Fibroblast of skin of back (primary cell): ENCODE measurements at places on chromosomes 1 and 21.

DNA sequence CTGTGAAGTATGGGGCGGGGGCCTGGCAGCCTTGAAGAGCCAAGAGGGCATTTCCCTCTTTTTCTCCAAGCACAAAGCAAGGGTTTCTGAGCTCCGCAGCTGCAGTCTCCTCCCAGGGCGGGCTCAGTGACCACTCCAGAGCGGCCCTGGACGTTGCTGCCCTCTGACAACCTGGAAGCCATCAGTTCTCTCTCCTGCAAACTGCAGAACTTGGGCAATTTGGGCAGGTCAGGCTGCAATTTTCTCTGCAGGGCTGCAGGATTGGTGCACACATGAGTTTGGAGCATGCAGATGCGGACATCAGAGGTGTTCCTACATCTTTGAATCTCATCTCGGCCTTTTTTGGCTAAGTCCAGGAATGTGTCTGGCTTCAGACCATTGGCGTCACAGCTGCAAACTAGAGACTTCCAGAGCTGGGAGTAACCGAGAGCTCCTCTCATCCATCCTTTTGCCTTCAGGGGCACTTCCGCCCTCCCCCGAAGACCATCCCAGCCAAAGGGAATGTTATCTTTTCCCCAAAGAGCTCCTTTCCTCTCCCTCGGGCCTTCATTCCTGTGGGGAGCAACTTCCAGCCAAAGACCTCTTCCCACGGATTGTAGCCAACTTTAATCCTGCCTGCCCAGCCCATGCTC is 139.6 kb upstream of the WNT4 start:
- DNase-seq = no peak

DNA sequence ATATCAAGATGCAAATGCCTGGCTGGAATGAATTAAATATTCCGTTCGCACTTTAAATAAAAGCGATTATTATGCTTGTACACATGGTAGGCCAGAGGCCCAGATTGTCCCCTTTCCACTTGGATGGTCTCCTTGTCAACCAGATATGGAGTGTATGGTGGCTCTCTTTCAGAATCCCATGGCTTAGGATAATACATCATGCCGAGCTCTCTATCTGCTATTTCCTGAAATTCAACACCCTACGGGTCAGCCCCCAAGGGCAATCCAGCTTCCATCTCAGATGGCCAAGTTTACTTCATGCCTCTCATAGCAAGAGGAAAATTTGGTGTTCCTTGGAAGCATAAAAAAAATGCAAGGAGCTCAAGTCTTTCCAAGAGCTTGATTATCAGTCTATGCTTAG is 25.4 kb upstream of the FMO1 start:
- DNase-seq = peak; percentile 50

GRCh38 chr1:54310439-54311328 is 95.5 kb downstream of the SSBP3 start:
- peak; percentile 37 for DNase-seq

DNA sequence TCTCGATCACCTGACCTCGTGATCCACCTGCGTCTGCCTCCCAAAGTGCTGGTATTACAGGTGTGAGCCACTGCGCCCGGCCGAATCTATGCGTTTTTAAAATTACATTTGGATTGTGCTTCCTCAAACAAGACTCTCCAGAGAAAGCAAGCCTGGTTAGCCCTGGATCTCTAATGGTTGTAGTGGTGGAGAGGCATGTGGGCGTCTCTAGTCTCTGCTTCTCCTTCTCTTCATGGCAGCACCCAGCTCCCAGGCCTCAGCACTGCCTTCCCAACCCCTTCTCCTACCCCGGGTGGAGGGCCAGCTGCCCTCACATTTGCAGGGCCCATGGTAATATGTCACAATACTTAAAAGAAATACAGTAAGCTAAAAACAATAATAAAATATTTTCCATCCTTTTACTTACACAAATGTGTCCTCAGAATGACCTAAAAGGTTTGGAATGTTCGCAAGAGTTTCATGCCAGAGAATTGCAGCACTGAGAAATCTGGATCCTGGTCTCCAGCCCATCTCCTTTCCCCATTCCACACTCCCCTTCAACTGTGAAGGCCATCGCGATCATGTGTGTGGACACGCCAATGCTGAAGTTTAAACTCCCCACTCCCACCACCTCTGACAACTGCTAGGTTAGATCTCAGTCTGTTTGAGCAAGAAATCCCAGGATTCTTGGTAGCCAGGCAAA is 7.0 kb downstream of the OR14I1 start:
- no peak for DNase-seq

- no peak for DNase-seq
Measured at GRCh38 chr1:27575840-27576331, 28.1 kb downstream of the AHDC1 start.

- DNase-seq = peak; percentile 95
Measured at GRCh38 chr1:244964112-244964971, 100.0 kb upstream of the HNRNPU start.

DNA sequence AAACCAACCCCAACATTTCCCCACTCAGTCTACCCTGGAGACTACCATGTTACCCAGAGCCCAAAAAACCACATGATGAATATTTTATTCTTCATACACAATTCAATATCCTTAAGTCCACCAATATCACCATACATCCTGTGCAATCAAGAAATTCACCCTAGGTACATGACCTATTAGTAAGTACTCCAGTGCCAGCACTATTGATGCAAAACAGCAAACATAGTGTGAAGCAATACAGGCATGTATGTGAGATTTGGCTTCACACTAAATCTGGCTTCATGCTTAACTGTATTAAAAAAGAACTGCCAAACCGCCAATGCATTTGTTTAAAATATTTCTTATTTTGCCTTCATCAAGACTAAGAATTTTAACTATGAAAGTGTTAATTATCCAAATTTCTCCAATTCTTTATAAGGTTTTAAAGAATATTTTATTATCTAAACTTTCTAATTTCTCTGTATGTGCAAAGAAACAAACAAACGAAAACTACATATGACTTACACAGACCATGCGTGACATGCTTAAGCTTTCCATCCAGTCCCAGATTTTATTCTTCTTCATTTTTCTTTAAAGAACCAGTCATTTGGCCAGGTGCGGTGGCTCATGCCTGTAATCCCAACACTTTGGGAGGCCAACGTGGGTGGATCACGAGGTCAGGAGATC is 22.4 kb upstream of the TMEM125 start:
- no peak for DNase-seq

DNA sequence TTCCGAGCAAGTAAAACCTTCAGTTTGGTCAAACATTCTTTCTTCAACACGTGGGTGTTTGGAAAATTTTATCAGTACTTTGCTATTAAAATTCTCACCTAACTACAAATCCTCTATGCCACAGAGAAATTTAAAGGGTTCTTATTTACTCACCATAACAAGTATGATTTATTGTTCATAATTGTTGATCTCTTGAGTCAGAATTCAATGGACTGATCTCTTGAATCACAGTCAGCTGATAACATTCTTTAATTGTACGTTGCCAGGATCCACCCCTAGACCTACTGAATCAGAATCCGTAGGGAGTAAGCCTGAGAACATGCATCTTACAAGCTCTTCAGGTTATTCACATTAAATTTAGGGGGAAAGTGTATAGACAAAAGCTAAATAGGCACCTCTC is 51.2 kb downstream of the DIPK1A start:
- no peak for DNase-seq

GRCh38 chr1:227891223-227891954 is 56.3 kb downstream of the WNT9A start:
- DNase-seq = no peak

GRCh38 chr21:40208948-40209345 is 341.7 kb downstream of the PCP4 start:
- DNase-seq = no peak

- DNase-seq = no peak
Measured at GRCh38 chr1:7656557-7657215, 114.4 kb upstream of the VAMP3 start.

DNA sequence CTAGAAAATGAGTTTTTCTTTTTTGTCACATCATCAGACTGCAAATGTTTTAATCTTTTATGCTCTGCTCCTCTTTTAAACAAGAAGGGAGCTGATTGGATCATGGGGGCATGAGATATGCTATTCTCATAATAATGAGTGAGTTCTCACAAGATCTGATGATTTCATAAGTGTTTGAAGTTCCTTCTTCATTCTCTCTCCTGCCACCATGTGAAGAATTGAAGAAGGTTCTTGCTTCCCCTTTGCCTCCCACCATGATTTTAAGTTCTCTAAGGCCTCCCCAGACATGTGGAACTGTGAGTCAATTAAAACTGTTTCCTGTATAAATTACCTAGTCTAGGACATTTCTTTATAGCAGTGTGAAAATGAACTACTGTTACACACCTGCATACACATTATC is 218.2 kb downstream of the NRIP1 start:
- DNase-seq = no peak
